ENCODE measurements at places on chromosomes 5 and 9.

DNA sequence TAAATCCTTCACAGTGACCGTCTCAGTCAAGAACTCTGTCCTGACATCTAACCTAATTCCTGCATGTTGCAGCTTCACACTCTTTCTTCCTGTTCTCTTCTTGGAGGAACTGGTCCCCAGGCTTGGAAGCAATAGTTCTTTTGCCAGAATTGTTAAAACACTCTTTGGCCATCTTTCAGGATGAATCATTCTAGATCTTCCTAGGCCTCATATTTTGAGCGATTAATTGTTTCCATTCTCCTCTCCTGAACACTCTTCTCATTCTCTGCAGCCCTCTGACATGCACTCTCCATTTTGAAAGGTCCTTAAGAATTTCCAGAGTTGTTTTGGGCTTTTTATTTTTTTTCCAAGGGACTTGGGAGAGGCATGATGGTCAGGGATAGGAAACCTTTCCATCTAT is 85.8 kb downstream of the FAM114A2 start:
- DNase-seq, result peak; percentile 84

DNA sequence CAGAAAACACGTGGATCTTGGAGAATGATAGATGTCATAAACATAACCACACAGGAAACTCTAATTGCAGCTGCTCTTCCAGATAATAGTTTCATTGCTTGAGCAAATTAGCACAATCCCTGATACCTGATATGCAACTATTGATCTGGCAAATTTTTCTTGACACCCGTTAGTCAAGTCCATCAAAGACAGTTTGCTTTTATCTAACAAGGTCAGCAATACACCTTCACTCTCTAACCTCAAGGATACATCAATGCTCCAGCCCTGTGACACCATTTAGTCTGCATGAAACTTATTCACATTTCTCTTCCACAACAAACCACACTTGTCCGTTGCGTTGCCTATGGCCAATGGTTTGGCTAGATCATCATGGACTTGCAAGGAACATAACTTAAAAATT is 16.6 kb downstream of the UGT3A1 start:
- DNase-seq, result no peak

DNA sequence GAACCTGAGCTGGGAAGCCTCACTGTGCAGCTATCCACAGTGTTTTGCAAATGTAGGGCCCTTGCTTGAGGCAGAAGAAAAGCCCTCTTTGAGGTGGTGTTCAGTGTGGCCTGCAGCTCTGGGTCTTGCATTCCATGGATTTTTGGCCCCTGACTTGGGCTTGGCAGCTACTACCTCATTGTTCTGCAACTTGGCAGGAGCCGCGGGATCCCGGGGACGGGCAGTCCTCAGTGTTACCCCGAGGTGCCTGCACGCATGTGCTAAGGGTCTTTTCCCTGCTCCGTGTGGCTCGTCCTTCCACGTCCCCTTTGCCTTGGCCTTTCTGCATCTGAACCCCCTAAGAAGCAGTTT is 39.8 kb downstream of the NEK6 start:
- peak; percentile 98 for DNase-seq

DNA sequence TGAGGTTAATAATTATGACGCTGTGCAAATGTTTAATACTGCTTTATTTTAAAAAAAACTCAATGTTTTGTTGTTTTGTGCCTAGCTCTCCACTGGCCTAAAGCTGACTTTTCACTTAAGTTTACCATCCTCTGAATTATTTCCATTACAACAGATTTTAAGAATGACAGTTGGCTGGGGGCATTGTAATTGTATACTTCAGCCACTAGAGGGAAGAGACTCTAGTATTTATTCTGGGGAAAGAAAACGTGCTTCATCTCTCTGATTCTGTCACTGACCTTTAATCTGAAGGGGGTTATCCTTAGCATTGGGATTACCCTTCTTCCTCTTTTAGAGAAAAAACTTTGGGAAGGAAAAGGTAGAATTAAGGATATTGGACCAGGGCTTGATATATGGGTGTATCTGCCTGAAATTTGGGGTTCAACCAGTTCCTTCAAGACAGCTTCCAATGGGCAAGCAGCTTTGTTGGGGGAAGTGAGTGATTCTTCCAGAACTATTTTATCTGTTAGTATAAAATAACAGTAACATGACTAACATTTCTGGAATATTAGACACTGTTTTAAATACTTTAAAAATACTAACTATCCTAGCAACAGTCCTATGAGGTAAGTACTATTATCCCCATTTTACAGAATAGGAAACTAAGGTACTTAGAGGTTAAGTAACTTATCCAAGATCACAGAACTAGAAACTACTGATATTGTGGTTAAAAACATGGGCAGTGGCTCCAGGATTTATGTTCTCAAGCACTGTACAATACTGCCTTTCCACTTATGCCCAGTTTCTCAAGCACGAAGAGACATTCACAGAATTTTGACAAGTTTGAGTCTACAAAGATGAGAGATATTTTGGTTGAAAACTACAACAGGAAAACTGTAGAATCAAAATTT is 208.4 kb downstream of the CD180 start:
- peak; percentile 29 for DNase-seq

DNA sequence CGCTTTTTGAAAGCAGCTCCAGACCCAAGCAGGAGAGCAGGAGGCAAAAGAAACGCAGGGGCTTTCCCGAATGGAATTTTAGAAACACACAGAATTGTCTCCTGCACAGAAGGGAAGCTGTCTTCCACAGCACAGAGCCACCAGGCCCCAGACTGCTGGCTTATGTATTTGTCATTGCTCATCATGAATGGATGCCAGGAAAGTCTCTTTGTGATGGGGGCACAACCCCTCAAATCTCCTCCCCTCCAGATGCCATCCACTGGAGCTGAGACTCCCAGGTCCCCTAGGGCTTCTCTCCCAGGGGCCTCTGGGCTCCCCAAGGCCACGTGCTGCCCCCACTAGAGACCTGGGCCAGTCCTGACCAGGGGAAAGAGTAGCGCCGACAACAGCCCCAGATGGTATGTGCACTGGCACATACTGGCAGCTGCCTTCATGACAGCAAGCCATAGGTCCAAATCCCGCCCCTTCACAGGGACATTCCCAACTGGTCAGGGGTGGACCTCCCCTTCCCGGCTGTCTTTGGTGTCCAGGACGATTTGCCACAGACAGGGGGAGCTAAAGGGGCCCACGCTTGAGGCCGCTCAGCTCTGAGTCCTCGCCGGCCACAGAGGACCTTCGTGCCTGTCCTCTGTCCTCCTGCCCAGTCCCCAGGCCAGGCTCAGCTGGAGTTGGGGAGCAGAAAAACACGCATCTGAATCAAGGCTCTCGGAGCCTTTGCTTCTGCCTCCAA is 127.8 kb downstream of the KCNIP1 start:
- DNase-seq, result peak; percentile 17

DNA sequence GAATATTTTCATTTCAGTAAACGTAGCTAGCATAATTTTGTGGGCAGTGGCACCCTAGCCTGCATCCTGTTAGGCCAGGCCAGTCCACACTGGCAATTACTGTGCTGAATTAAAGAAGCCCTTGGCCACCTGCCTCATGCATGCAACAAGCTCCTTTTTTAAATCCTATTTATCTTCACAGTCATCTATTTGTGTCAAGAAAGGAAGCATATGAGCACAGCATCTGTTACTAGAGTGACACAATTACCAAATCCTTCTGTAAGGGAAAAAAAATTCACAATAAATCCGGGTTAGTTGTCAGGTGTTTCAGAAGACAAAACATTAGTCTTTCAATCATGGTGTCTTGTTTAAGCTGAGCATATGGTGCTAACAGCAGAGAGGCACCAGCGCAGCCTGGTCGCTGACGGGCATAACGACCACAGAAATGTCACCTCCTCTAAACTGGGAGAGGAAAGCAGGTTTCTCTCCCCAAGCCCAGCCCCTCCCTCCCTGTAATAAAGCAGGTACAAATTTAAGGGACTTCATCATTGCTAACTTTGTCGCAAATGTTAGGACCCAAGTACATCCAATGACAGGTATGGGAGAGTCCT is 520.6 kb downstream of the CTNND2 start:
- no peak for DNase-seq

DNA sequence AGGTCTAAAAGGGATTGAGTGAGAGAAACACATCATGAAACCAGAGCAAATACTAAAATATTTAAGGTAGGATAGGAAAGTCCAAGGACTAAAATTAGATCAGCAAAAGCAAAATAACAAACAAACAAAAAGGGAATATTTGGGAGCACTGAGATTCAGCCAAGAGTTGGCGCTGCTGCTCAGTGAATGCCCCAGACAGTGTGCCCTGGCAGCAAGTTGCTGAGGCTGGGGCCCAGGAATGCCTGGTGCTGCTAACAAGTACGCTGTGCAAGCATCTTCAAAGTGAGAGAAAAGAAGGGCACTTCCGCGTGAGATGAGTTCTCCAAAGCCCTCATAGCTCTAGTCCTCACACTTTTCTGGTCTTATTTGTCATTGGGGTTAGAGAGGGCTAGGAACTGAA is 603.3 kb downstream of the EFNA5 start:
- no peak for DNase-seq

- DNase-seq, result peak; percentile 66
Measured at GRCh38 chr5:81787474-81788242, 36.8 kb upstream of the SSBP2 start.

- DNase-seq, result no peak
Measured at GRCh38 chr5:78487846-78488245, 127.4 kb downstream of the SCAMP1 start.

GRCh38 chr5:82365744-82366228 is 87.6 kb upstream of the RPS23 start:
- peak; percentile 70 for DNase-seq

- peak; percentile 80 for DNase-seq
Measured at GRCh38 chr5:59745415-59745863, 148.1 kb downstream of the PDE4D start.

DNA sequence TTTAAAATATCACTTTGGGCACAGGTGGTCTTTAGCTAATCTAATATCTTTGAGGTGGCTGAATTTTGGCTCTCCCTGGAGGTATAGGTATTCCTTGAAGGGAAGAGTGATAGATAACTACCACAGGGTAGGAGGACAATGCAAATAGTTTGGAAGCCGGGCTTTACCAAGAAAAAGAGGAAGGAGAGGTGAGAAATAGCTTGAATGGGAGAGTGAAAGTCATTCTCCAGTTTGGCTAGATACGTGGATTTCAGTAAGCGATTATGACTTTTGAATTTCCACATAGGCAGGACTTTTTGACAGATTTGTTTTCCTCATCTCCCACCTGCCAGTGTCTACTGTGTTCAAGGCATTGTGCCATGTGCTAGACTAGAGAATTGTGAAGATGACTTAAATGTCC is 45.5 kb downstream of the RASA1 start:
- no peak for DNase-seq

- no peak for DNase-seq
Measured at GRCh38 chr5:15762668-15763067, 262.7 kb downstream of the FBXL7 start.

DNA sequence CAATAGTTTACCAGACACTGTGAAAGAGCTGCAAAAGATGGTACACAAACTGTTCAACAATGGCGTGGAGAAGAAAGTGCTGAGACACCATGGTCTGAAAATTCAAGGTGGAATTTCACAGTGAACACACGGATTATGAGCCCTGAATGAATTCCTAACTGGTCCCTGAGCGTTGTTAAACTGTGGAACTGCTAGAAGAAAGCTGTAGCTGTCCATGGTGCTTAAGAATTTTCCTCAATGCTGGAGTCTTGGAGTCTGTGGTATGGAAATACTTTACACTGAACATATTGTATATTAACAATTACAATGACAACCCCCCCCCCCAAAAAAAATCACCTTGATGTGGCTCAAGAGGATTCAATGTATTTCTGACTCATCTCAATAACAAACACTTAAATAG is 68.5 kb downstream of the SLC24A2 start:
- DNase-seq, result peak; percentile 16

GRCh38 chr5:179954434-179954833 is 46.7 kb upstream of the TBC1D9B start:
- DNase-seq, result peak; percentile 33

DNA sequence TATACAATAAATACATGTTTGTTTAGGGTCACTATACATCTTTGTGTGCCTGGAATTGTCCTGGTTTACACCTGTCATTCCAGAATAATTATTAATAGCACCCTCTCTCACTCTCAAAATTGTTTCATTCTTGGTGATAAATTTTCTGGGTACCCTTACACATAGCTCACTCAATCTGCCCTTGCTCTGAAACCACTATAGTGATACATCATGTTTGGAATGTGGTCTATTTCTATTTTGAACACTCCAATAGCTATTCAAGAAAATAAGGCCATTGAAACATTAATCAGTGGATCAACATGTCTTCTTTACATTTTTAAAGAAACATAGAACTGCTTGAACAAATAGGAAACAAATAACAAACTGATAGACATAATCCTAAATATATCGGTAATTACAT is 158.7 kb downstream of the ARRDC3 start:
- DNase-seq, result peak; percentile 43

DNA sequence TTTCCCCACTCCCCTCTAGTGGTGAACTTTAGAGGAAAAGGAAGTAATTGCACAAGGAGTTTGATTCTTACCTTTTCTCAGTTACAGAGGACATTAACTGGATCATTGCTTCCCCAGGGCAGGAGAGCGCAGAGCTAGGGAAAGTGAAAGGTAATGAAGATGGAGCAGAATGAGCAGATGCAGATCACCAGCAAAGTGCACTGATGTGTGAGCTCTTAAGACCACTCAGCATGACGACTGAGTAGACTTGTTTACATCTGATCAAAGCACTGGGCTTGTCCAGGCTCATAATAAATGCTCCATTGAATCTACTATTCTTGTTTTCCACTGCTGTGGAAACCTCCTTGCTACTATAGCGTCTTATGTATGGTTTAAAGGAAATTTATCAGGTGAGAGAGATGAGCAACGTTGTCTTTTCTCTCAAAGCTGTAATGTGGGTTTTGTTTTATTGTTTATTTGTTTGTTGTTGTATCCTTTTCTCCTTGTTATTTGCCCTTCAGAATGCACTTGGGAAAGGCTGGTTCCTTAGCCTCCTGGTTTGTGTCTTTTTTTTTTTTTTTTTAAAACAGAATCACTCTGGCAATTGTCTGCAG is 25.3 kb downstream of the SLC22A5 start:
- DNase-seq, result no peak

DNA sequence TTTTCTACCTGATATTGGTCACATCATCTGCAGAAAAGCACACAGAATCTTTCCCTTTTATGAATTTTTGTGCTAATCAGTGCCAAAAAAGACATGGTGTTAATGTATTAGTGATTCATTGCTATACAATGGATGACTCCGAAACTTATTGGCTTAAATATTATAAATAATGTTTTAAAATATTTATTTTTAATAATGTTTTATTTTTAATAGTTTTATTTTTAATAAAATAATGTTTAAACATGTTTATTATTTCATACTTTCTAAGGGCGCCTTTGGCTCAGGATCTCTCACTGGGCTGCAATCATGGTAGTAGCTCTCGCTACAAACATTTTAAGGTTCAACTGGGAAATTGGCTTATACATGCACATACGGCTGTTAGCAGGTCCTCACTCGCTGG is 65.7 kb downstream of the CDH12 start:
- DNase-seq, result no peak
